CD4-positive, alpha-beta T cell treated with Interleukin-12 subunit alpha and Interleukin-12 subunit beta, for 1 hour (primary cell): ENCODE measurements at places on chromosomes 1 and 21.

DNA sequence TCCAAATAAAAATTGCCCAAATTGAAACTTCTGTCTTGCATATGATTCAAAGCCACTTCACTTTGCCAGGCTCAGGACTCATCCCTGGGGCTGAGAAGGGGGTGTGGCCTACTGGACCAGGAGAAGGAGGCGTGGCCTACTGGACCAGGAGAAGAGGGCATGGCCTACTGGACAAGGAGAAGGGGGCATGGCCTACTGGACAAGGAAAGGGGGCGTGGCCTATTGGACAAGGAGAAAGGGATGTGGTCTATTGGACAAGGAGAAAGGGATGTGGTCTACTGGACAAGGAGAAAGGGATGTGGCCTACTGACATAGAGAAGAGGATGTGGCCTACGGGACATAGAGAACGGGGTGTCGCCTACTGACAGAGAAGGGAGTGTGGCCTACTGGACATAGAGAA is 405.3 kb downstream of the RRAGC start:
- DNase-seq: no peak

GRCh38 chr21:40166291-40166843 is 299.1 kb downstream of the PCP4 start:
- no peak for DNase-seq

DNA sequence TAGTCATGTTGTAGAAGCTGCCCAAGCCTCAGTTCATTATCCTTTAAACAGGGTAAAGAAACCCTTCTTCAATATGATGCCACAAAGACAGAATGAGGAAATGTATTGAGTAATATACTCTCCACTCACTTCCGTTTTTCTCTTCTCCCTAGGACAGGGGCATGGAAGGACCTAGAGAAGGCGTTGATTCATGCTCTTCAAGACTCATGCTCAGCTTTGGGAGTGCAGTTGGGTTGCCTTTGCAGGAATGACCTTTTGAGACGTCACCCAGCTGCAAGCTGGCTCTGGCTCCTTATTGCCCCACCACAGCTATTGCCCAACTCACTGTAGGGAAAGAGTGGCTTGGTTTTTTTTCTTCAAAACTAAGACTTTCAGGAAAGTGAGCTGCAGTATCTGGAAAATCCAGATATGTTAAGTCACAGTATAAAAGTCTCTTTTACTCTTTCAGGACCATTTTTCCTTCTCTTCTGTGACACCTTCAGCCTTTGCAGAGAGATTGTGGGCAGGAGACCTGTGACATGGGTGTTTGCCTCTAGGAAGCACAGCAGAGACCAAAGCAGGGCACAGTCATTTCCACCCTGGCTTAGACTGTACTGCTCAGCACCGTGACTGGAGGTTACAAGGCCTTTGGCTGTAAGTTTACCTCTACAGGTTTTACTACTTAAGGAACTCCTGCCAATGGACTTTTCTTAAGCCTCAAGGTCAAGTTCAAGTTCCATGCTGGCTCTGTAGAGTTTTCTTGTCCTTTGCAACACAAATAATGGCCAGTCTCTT is 39.5 kb downstream of the XCL2 start:
- peak; percentile 13 for DNase-seq

DNA sequence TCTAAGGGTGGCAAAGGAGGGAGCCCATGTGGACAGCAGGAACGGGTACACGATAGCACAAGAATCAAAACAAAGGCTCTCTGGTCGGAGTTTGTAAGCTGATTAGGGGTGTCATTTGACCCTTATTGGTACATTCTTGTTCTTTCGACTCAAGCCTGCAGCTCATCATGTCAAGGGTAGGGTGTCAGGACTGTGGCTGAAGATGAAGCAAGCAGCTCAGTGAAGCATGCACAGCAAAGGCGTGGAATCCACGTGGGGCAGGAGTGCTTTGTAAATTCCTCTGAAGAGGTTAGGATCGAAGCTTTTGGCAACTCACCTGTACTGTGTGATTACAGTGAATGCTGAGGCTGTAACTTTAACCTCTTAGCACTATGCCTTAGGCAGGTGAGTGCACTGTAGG is 4.7 kb upstream of the ABCB10 start:
- no peak for DNase-seq

GRCh38 chr1:5991381-5992025 is 722 bp downstream of the NPHP4 start:
- peak; percentile 43 for DNase-seq

DNA sequence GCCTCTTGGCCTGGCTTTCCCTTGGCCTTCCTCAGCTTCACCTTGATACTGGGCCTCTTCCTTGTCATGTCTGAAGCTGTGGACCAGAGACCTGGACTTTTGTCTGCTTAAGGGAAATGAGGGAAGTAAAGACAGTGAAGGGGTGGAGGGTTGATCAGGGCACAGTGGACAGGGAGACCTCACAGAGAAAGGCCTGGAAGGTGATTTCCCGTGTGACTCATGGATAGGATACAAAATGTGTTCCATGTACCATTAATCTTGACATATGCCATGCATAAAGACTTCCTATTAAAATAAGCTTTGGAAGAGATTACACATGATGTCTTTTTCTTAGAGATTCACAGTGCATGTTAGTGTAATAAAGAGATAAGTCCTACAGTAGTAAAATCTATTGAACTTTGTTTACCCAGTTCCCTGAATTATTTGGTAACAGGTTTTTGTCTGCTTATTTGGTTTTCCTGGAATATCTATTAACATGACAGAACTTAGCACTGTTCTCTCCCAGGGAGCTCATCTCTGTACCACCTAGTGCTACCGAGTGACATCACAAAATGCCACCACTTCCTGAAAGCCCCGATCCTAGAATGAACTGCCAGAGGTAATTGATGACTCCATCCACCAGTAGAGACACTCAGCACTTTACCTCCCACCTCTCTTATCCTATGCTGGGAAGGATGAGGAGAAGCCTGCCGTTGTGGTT is 22.2 kb downstream of the UBE2T start:
- DNase-seq: no peak
